ENCODE measurements at places on chromosomes 13 and 19. TPM values are rescaled to one million over a fixed set of nuclear protein-coding genes. Genes with fewer than 3 reads are reported as not detected.

Gene CDX2
- total RNA-seq = not detected

Gene ZNF439
- 15.8 TPM for total RNA-seq

Gene DPF1
- total RNA-seq = 0.64 TPM

Gene COL4A1
- 907 TPM for total RNA-seq

Gene PRODH2
- 14.4 TPM for total RNA-seq

Gene CKM
- 1,004 TPM for total RNA-seq

Gene FCER2
- total RNA-seq = 0.23 TPM

Gene ZNF793
- total RNA-seq = 11.4 TPM

Gene FLT1
- 84.8 TPM for total RNA-seq

Gene ADGRE2
- total RNA-seq = 1.3 TPM

Gene S1PR5
- 1.7 TPM for total RNA-seq

Gene NDUFA13
- total RNA-seq = 100 TPM

Gene UGGT2
- total RNA-seq = 91.6 TPM

Gene ZNF90
- total RNA-seq = 12.1 TPM

Gene CDC42EP5
- 35.3 TPM for total RNA-seq

Gene CEACAM3
- 2.6 TPM for total RNA-seq

Gene KLHL26
- 12.3 TPM for total RNA-seq

Gene KIR2DL3
- not detected for total RNA-seq

Gene WDR87
- total RNA-seq = not detected

Gene ACP5
- total RNA-seq = 10.0 TPM

Gene PEX11G
- total RNA-seq = 4.7 TPM

Gene IFI30
- total RNA-seq = 57.0 TPM

Gene MAP4K1
- total RNA-seq = 2.7 TPM

Gene DIRAS1
- total RNA-seq = 1.6 TPM

Gene ERFL
- total RNA-seq = 0.12 TPM

Gene RGCC
- total RNA-seq = 33.2 TPM

Gene OR7C2
- total RNA-seq = not detected

Gene S1PR4
- total RNA-seq = 4.8 TPM

Gene ING1
- 24.2 TPM for total RNA-seq

Gene NLRP9
- total RNA-seq = not detected

Gene FLT3LG
- total RNA-seq = 3.1 TPM

Gene KLK2
- not detected for total RNA-seq

Gene PRR19
- 0.70 TPM for total RNA-seq

Gene LSR
- total RNA-seq = 59.6 TPM

Gene CEACAM4
- total RNA-seq = 2.2 TPM

Gene NLRP12
- 1.5 TPM for total RNA-seq

Gene PCDH9
- total RNA-seq = 39.2 TPM

Gene CERS1
- total RNA-seq = 6.8 TPM

Gene VSTM1
- total RNA-seq = 2.9 TPM

Gene ZNF888
- 15.1 TPM for total RNA-seq
